ENCODE measurements at places on chromosomes 6 and 20.

GRCh38 chr6:4030669-4031068, 48.3 kb downstream of the FAM217A start:
- DNase-seq: no peak
- H3K4me1 ChIP-seq: peaks cover 2% of the 10 kb centered on the region

DNA sequence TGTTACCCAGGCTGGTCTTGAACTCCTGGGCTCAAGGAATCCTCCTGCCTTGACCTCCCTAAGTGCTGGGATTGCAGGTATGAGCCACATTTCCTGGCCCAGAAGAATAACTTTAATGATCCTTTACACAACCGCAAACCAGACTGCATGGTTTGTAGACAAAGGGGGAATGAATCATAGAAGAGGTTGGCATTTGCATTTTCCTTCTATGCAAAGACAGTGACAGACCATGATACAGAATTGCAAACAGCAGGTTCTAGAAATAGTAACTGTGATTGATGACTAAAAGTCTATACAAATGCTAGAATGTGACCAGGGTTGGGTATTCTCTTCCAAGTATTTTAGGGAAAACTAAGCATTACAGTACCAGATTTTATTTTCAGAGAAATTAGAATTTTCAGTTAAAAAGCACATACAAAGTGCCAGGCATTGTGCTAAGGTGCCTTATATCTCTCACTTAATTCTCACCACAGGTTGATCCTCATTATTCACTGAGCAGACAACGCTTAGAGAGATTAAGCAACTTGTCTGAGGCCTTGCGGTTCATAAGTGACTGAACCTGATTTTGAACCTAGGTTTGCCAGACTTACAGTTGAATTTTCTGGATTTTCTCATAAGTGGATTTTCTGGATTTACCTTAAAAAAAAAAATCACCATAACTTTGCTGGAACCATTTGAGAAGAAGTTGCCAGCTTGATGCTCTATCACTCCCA, 146.6 kb downstream of the ZFAND3 start:
- no peak for DNase-seq
- peaks cover 9% of the 10 kb centered on the region for H3K4me1 ChIP-seq

DNA sequence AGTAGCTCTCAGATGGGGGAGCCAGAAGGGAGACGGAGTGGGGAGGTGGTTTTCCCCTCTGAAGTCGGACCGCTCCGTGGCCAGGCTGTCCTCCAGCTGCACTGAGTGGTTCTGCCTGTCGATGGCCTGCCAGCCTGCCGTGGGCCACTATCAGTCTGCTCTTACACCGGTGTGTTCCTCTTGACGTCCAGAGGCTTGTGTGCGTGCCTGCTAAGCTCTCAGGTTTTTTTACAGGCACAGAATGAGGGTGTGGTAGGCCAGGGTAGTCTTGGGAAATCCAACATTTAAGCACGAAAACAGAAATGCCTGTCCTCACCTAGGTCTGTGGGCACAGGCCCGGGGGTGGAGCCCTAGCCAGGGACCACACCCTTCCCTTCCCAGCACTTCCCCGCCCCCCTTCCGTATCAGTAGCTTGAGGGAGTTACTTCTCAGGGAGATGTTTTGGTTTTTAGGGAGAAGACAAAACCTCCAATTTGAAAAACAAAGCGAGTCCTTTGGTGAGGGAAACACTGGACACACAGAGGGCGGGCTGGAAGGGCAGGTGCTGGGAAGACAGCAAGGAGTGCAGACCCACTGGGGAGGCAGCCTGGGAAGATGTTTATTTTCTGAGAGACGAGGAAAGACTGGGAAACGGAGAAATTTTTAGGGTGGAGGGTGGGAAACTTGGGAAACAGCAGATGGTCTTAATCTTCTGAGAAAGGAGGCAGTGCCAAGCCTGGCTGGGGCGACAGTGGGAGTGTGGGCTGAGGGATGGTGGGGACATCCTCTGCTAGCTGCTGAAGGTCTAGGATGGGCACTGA, 106.5 kb downstream of the LY86 start:
- H3K4me1 ChIP-seq: peaks cover 45% of the 10 kb centered on the region
- no peaks in the 10 kb centered on the region for H3K36me3 ChIP-seq
- H3K4me3 ChIP-seq: no peak overlapping the region
- peak overlapping the region; percentile 86 for H3K27ac ChIP-seq
- no peaks in the 10 kb centered on the region for H3K27me3 ChIP-seq
- DNase-seq: peak; percentile 85

DNA sequence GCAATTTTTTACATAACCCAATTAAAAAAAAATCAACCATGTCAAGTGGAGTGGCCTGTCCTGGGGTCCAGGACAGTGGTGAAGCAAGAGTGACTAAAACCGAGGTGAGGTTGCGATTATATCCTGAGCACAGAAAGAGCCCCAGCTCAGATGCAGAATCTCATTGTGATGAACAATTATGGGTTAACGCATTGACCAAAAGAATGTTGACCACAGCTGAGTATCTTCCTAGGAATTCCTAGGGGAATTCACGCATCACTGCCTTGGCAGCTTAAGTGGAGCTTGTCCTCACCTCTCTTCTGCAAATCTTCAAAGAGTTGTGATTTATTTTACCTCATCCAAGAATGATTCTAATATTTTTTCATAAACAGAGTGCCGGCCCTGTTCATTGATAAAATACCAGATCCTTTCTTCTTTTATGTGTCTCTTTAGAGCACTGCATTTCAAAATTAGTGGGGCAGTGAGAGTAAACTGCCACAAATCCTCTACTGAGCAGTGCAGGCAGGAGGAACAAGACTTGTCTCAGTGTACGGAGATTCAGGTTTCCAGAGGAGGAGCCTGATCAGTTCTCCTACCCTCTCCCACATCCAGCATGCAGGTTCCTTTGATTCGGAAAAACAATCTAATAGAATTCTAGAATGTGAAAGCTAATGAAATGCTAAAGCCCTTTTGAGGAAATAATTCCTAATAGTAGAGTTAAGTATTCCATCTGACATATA, 60.1 kb upstream of the ZNF184 start:
- H3K4me1 ChIP-seq: no peaks in the 10 kb centered on the region
- H3K27me3 ChIP-seq: peaks cover 54% of the 10 kb centered on the region
- no peak overlapping the region for H3K27ac ChIP-seq

DNA sequence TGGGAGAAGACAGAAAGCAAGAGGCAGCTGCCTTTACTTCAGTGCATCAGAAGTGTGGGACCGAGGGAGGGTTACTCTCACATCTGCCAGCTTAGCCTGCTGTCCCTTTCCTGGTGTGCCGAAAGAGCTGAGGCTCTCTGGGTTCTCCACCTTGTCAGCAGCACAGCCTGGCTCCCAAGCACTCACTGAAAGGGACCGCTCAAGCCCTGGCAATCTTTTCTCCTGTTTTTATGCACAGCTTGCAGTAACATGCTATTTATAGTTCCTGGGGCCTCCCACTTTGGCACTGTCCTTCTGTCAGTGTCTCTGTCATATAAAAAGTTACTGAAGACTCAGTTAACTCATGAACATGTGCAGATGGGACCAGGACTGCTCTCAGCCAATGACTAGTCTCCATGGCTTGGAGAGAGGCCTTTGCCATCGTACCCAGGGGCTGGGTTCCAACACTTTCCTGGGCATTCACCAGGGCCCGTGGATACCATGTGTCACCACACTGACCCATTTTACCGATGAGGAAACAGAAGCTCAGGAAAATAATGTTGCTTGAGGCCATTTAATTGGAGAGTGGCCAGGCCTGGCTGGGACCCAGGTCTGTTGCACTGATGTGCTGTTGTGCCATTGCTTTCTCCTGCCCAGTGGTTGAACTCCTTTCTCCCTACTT, 46.2 kb downstream of the PANK2 start:
- DNase-seq: no peak
- peak overlapping the region; percentile 20 for H3K27ac ChIP-seq
- no peak overlapping the region for H3K4me3 ChIP-seq
- no peaks in the 10 kb centered on the region for H3K27me3 ChIP-seq
- no peaks in the 10 kb centered on the region for H3K36me3 ChIP-seq

DNA sequence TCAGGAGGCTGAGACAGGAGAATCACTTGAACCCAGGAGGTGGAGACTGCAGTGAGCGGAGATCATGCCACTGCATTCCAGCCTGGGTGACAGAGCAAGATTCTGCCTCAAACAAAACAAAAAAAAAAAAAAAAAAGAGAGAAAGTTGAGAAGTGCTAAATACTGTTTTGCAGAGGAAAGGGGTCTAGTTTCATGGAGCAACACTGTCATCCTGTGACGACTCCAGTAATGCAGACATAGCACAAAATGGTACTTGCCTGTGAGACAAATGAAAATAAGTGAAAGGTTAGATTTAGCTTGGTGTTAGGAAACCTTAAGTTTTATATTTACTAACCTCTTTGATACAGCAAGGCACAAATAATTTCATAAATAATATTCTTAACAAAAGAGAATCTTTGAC, 29.7 kb downstream of the CEP162 start:
- no peaks in the 10 kb centered on the region for H3K27me3 ChIP-seq
- H3K4me1 ChIP-seq: no peaks in the 10 kb centered on the region
- no peak for DNase-seq
- H3K27ac ChIP-seq: no peak overlapping the region
- no peak overlapping the region for H3K4me3 ChIP-seq

GRCh38 chr20:38889792-38890496, 36.3 kb upstream of the FAM83D start:
- H3K27me3 ChIP-seq: peaks cover 5% of the 10 kb centered on the region
- peak; percentile 53 for DNase-seq
- H3K4me1 ChIP-seq: no peaks in the 10 kb centered on the region
- no peak overlapping the region for H3K4me3 ChIP-seq
- no peaks in the 10 kb centered on the region for H3K36me3 ChIP-seq

DNA sequence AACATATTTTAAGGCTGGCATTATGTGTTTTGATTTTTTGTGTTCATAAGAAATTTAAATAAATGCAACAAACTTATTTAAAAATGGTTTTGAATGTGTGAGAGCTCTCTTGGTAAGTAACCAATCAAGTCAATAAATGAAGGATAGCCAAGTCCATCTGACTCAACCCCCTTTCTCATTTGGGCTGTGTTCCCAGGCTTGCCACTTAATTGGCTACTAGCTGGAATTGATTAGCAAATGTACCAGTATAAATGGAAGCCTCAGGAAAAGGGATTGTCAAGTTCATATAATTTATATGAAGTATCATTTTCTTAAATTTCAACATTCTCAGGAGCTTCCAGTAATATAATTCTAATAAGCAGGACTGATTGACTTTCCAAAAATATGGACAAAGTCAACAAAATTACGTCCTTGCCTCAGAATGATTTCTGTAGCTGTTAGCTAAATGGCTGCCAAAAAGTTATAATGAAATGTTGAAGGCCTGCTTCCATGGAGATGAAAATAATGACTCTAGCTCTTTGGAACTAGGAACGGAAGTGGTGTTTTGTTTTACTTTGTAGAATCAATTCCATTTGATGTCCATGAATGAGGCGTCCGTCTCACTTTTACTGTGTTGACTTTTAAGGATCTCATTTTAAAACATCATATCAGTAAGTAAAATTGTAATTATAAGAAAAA, 614.9 kb downstream of the CDH26 start:
- H3K36me3 ChIP-seq: no peaks in the 10 kb centered on the region
- no peaks in the 10 kb centered on the region for H3K4me1 ChIP-seq
- no peak overlapping the region for H3K27ac ChIP-seq
- H3K27me3 ChIP-seq: no peaks in the 10 kb centered on the region
- DNase-seq: no peak
- no peak overlapping the region for H3K4me3 ChIP-seq

DNA sequence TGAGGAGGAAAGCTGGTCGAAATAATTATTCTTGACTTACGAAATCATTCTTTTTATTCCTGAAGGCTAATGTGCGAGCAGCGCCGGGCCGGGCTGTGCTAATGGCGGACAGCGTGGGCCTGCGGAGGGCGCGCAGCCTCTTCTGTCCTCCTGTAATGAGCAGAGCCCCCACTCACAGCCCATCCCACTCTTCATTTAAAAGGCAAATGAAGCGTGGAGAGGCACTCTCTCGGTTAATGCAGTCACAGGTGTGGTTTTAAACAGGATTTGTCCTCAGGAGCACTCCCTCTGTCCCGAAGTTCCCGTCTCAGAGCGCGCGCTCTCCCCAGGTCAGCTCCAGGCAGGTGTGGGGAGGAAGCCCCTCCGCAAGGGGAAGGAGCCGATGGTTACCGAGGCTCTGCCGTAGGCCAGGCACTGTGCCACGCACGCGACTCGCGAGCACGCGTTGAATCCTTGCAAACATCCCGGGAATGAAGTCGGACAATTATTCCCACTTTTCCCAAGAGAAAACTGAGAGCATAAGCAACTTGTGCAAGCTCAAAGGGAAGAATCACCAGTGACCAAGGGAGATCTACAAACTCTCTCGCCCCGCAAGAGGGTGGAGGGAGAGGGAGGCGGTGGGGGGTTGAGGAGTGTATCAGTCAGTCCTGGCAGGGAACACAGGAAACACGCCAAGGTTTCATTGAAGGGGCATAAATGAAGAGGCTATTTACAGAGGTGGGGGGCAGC, 35.5 kb upstream of the ZFAND3 start:
- peak overlapping the region; percentile 52 for H3K4me3 ChIP-seq
- H3K36me3 ChIP-seq: no peaks in the 10 kb centered on the region
- peaks cover 12% of the 10 kb centered on the region for H3K4me1 ChIP-seq
- peak; percentile 71 for DNase-seq
- peak overlapping the region; percentile 2 for H3K27ac ChIP-seq

- no peaks in the 10 kb centered on the region for H3K36me3 ChIP-seq
- no peak for DNase-seq
These were observed 22.4 kb upstream of the IFNGR1 start for GRCh38 chr6:137241481-137242038.

- no peak for DNase-seq
- H3K27me3 ChIP-seq: no peaks in the 10 kb centered on the region
- no peaks in the 10 kb centered on the region for H3K4me1 ChIP-seq
- no peak overlapping the region for H3K4me3 ChIP-seq
- H3K36me3 ChIP-seq: no peaks in the 10 kb centered on the region
- no peak overlapping the region for H3K27ac ChIP-seq
These were observed 433.7 kb upstream of the CHD6 start for GRCh38 chr20:42051921-42052320.

- H3K36me3 ChIP-seq: peaks cover 12% of the 10 kb centered on the region
- peak; percentile 95 for DNase-seq
- H3K27me3 ChIP-seq: no peaks in the 10 kb centered on the region
- H3K4me3 ChIP-seq: peak within 1 kb of the TSS; percentile 91
These were observed at the start of gene TMEM242 for GRCh38 chr6:157323255-157323965. TSS of gene TMEM242 (minus strand) at chr6:157323519. CDS start at chr6:157323499, 20 bp downstream.

DNA sequence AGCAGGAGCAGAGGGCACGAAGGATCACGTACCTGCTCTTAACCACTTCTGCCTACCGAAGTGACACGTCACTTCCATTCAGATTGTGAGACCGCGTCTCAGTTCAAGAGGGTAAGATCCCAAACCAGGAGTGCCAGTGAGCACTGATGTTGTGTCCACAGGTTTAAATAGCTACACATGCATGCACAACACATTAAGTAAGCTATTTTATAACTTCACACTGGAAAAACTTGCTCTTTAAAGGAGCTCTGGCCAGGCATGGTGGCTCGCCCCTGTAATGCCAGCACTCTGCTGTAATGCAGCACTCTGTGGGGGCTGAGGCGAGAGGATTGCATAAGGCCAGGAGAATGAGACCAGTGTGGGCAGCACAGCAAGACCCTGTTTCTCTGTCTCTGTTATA, 21.1 kb downstream of the ABHD12 start:
- no peak overlapping the region for H3K4me3 ChIP-seq
- H3K4me1 ChIP-seq: peaks cover 4% of the 10 kb centered on the region
- no peaks in the 10 kb centered on the region for H3K27me3 ChIP-seq
- no peak overlapping the region for H3K27ac ChIP-seq

GRCh38 chr6:16421462-16421960, 183.1 kb downstream of the GMPR start:
- DNase-seq: no peak
- H3K27me3 ChIP-seq: no peaks in the 10 kb centered on the region
- no peak overlapping the region for H3K4me3 ChIP-seq
- H3K4me1 ChIP-seq: peaks cover 18% of the 10 kb centered on the region

- H3K27me3 ChIP-seq: no peaks in the 10 kb centered on the region
- peak overlapping the region; percentile 87 for H3K27ac ChIP-seq
- peaks cover 30% of the 10 kb centered on the region for H3K4me1 ChIP-seq
- DNase-seq: no peak
- peaks cover 1% of the 10 kb centered on the region for H3K36me3 ChIP-seq
These were observed 702 bp upstream of the TNFAIP3 start for GRCh38 chr6:137866200-137866913.
